CD8-positive, alpha-beta T cell (primary cell): ENCODE measurements at places on chromosomes 2 and 18.

- DNase-seq = no peak
Observed at GRCh38 chr2:15187702-15188101, 373.4 kb downstream of the NBAS start.

DNA sequence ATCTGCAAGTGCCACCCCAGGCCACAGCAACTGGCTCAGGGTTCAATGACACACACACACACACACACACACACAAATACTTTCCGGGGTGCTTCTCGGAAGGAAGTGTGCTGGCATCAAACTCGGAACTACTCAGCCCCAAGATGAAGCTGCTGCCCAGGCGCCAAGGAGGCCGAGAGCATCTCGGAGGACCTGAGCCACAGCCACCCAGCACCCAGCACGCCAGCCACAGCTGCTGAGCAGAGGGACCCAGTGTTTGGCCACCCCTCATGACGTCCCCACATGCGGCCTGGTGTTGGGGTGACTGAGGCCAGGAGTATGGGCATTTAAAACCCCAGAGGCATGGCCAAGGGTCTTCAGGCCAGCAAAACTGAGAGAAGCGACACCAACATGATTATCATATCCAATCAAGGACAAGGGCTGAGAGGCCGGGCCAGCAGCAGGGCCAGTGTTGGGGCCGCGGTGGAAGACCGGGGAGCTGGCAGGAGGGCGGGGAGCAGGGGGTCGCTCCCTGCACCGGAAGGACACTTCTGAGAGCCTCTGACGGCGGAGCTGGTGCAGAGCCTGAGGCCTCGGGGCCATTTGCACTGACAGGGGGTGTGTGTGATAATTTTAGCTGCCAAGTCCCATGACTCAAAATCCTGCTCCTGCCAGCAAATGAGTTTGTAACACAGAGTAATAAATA lies 61.8 kb downstream of the BIN1 start:
- DNase-seq = no peak

GRCh38 chr2:86216575-86217555 lies 17.6 kb downstream of the MRPL35 start:
- DNase-seq = no peak

- DNase-seq = peak; percentile 28
Observed at GRCh38 chr2:28649481-28650265, 102.0 kb upstream of the PPP1CB start.

- no peak for DNase-seq
Observed at GRCh38 chr2:113118263-113118657, 9.1 kb upstream of the IL1RN start.

GRCh38 chr2:11661891-11662435 lies 8.0 kb downstream of the NTSR2 start:
- no peak for DNase-seq

- DNase-seq = no peak
Observed at GRCh38 chr2:974502-974901, 23.9 kb downstream of the SNTG2 start.

DNA sequence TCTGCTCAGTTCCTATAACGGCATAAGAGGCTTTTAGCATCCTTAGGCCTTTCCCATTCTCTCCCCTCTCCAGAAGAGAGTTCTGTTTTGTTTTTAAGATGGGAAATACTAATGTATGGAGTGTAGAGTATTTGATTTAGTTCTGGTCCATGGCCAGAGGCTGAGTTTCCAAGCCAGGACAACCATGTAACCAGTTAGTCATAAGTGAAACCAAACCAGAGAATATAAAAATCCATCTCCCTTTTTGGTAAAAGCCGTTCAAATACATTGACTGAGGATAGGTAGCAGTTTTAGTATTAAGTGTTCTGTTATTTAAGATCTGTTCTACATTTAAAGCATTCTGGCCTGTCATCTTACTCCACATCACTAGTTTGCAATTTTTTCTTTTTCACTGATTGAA lies 3.1 kb downstream of the PSMD1 start:
- no peak for DNase-seq

GRCh38 chr18:5620289-5620688 lies 76.5 kb upstream of the EPB41L3 start:
- no peak for DNase-seq

- no peak for DNase-seq
Observed at GRCh38 chr2:49236316-49236715, 82.0 kb upstream of the FSHR start.

GRCh38 chr2:203535784-203536585 lies 884 bp upstream of the RAPH1 start:
- DNase-seq = no peak

DNA sequence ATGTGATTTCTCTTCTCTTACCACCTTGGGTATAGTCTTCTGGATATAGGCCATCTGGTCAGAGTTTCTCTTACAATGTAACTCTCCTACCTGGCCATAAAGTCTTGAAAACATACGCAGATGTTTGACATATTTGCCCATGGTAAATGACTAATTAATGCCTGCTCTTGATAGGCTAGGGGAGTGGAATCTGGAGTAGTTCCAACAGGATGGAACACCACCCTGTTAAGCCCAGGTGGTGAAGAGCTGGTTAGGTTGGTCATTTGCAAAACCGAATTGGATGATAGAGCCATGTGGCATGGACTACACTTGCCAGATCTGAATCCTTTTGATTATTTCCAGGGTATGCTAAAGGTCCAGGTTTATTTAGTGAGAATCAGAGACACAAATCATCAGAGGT lies 36.5 kb downstream of the HADHB start:
- no peak for DNase-seq

DNA sequence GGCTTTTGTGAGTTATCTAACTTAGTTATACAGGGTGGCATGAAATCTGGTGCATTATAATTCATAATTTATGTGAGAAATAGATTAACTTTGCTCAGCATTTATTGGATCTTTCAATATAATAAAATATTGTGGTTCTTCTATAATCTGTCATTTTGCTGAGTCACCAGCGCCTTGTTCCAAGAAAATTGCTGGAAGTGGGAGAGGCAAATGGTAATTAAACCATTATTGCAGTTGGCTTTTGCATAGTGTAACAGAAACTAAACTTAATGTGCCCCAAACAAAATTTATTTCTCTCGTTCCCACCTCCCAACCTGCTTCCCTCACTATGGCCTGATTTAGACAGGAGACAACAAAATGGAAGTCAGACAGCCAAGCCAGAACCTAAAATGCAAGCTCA lies 146.3 kb downstream of the GALR1 start:
- no peak for DNase-seq
